ENCODE measurements at places on chromosomes 1 and 21.

DNA sequence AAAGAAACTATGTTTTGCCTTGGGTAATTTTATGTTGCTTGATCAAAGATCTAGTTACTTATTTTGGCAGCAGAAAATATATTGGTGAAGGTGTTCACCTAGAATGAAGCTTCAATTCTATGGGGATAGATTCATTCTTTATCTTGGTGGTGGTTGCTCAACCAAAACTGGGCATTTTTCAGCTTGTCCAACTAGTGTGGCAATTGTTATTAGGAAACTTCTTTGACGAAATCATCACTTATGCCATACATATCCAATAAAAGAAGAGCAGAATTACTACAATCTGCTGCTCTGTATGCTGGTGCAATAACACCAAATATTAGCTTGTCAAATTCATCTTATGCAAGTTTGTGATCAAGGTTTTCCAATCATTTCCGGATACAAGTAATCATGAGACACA, 26.8 kb upstream of the TMPRSS15 start:
- DNase-seq = no peak

DNA sequence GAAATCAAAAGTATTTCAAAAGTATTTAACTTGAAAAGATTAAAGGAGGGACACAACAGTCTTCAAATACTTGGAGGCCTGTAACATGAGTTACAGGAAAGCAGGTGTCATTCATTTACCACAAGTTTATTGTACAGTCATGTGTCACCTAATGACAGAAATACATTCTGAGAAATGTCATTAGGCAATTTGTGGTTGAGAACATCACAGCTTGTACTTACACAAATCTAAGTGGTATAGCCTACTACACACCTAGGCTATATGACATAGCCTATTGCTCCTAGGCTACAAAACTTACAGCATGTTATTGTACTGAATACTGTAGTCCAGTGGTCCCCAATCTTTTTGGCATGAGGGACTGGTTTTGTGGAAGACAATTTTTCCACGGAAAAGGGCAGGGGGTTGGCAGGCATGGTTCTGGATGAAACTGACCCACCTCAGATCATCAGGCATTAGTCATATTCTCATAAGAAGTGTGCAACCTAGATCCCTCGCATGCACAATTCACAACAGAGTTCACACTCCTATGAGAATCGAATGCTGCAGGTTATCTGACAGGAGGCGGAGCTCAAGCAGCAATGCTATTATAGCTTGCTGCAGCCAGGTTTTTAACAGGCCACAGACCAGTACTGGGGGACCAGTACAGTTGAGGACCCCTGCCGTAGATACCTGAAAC, 25.0 kb upstream of the PHTF1 start:
- DNase-seq = peak; percentile 56

- DNase-seq = no peak
These were observed 50.3 kb downstream of the SYT2 start for GRCh38 chr1:202659974-202660373.

DNA sequence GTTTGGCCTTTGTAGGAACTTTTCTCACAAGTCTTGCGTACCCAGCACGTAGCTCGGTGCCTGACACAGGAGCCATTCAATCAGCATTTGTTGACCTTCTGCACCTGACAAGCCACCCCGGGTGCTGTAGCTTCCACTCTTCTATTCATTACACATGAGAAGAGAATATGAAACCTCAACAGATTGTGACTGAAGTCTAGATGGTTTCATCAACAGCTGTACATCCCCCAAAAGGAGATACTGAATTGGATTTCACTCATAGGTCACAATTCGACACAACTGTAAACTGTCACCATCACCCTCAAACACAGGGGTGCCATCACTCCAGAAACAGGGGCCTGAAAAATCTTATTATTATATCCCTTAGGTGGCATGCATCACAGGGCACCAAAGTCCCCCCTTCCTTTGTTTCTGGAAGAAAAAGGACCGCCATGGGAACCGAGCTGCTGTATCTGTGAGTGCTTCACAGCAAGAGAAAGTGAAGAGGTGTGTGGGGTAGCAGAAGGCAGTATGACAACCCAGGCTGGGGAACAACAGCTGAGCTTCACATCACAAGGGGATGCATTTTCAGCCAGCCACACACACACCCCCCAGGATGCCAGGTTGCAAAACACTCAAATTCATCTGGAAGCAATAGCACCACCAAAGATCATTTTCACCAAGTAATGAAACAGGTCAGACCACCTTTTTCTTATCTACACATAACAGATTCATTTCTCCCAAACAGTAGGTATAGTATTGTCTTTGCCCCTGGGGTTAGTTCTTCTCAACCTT, 225.7 kb downstream of the TOMM20 start:
- no peak for DNase-seq

GRCh38 chr1:235454021-235454420, 50.2 kb downstream of the B3GALNT2 start:
- no peak for DNase-seq

DNA sequence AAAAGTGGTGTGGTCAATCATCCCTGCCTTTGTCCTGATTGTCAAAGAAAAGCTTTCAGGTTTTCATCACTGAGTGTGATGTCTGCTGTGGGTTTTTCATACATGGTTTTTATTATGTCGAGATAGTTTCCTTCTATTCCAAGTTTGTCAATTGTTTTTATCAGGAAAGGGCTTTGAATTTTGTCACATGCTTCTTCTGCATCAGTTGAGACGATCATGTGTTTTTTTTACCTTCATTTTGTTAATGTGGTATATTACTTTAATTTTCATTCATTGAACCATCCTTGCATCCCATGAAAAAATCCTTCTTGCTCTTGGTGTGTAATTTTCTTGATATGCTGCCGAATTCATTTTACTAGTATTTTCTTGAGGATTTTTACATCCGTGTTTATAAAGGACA, 15.5 kb downstream of the PRKCZ start:
- DNase-seq = no peak

GRCh38 chr1:229223498-229223897, 47.4 kb upstream of the RAB4A start:
- no peak for DNase-seq

DNA sequence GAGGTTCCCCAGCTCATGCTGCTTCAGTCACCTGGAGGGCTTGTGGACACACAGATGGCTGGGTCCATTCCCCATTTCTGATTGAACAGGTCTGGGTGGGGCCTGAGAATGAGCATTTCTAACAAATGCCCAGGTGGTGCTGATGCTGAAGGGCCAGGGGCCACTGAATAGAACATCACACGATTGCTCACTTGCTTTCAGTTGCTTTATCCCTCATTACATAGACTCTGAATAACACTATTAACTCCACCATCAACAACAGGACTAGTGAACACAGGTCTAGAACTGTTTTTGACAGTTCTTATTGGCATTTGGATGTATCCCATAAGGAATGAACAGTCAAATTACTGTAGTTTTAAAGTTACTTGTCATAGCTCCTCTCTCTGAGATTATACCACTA, 12.1 kb downstream of the TRAPPC10 start:
- DNase-seq = no peak

DNA sequence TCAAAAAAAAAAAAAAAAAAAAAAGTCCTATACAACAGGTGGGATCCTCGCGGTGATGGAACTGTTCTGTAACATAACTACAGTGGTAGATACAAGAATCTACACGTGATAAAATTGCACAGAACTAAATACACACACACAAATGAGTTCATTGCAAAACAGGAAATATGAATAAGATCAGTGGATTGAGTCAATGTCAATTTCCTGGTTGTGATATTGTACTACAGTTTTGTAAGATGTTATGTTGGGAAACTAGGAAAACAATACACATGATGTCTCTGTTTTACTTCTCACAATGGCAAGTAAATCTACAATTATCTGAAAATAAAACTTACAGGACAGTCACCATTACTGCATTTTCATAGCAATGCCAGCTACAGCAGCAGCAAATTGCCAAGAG, 59.8 kb downstream of the ITGB3BP start:
- DNase-seq = no peak

- peak; percentile 16 for DNase-seq
These were observed 53.5 kb upstream of the EPHA8 start for GRCh38 chr1:22509815-22510214.

DNA sequence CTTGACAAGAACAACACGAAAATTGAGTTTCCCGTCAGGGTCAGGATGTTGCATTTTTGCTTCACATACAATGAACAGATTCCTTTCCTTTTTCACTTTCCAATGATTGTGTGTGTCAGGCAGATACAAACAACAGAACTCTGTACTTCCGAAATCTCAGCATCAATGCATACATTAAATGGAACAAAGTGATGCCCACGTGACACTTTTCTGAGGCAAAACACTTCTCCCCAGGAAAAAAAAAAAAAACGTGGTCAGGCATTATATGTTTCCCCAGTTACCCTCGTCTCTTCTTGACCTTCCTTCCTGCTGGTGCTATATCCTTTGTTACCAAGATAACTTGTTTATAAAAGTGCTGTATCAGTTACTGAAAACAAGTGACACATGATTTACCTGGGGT, 181.8 kb downstream of the ZNF281 start:
- no peak for DNase-seq

- DNase-seq = no peak
These were observed 402.6 kb downstream of the SIPA1L2 start for GRCh38 chr1:232227306-232227705.

DNA sequence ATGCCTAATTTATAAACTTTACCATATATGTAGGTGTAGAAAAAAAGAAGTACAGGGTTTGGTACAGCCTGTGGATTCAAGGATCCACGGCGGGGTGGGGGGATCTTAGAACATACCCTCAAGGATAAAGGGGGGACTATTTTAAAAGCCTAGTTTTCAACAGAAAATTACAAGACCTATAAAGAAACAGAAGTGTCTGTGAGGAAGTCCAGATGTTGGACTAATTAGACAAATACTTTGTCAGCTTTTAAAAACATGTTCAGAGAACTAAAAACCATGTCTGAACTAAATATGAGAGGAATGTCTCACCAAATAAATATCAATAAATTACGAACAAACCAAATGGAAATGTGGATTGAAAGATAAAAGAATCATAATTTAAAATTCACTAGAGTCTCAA, 51.6 kb downstream of the TRMT1L start:
- DNase-seq = peak; percentile 14

- DNase-seq = no peak
These were observed 1442.6 kb upstream of the B3GALT2 start for GRCh38 chr1:194629011-194629410.

DNA sequence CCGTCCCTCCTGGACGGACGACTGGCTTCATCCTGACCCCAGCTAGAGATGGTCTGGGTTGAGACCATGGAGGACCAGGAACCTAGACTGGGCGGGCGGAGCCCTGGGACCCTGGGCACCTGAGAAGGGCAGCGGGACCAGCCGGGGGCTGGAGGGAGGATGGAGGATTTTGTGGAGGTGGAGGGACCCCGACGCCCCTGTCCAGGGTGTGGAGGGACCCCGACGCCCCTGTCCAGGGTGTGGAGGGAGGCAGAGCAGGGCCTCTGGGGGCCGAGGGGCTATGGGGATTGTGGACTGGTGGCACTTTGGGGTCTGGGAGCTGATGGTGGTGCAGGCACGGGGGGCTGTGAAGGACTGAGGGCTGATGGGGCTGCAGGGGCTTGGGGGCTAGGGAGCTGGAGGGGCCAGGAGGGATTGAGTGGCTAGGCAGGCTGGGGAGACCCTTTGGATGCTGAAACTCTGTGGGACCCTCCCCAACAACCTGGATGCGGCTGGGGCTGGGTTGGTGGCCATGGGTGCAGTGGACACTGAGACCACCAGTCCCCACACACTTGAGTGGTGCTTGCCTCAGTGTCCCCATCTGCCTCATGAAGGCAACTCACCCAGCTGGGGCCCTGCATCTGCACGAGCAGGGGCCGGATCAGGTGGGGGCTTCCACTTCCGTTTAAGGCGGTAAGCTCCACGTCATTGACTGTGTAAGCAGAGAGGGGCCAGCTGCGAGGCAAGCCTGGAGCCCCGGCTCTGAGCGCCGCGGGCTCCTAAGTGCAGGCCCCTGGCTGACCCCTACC, 7.4 kb downstream of the GJC2 start:
- DNase-seq = no peak

DNA sequence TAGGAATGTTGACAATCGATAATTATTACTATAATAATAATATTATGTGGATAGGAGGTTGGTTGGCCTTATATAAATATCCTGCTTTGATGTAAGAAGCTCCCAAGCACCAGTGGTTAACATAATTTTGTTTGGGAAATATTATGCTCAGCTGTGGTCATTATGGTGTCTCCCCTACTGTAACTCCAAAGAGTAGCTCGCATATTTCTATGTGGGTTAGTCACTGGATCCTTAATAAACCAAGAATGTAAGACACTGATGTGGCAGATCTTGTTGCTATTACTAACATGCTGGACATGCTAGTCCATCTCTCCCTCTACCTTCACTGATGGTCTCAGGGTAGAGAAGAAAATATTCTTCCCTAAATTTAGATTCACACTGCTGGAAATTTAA, 79.2 kb upstream of the RALGPS2 start:
- peak; percentile 91 for DNase-seq

- no peak for DNase-seq
These were observed 270.4 kb downstream of the GRIK1 start for GRCh38 chr21:29669416-29669815.

DNA sequence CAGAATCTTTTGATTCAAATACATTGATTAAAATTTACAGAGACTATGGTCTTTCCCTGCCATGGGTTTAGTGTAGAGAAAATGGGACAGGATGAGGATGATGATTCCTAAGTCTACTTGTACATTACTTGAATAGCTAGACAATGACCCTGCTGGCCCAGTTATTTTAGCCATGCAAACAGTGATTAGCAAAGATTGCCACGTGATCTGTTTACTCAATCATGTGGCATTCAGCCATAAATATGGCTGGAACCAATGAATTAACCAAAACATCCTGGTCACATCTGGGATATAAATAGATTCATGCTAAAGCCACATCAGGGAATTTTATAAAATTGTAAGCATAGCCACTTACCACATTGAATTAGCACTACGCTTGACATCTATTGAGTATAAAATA, 167.3 kb downstream of the PBX1 start:
- DNase-seq = peak; percentile 94

GRCh38 chr1:9784508-9785133, 39.1 kb downstream of the CLSTN1 start:
- peak; percentile 66 for DNase-seq

GRCh38 chr1:76191561-76191960, 117.0 kb downstream of the ST6GALNAC3 start:
- no peak for DNase-seq

- no peak for DNase-seq
These were observed 36.0 kb upstream of the SCMH1 start for GRCh38 chr1:41278076-41278475.

GRCh38 chr1:56972976-56973375, 7.2 kb upstream of the C8B start:
- no peak for DNase-seq

GRCh38 chr1:204426971-204427701, 15.5 kb upstream of the PPP1R15B start:
- DNase-seq = no peak

DNA sequence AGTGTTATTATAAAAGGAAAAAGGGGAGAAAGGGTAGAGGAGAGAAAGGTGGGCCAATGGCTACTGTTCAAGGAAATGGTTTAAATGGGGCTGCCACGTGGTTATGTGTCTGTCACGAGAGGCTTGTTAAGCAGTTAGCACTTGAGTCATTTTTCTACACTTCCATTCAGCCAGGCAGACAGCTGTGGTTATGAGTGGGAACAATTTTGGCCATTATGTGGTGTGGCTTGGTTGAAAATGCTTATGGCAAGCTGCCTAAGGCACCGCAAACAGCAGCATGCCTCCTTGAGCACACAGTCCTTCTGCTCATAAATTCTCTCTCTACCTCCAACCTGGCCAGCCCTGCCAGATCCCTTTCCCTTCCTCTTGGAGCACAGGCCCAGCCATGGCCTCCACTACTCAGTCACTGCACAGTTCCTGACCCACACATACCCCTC, 3.2 kb upstream of the SRM start:
- no peak for DNase-seq
